ENCODE measurements at places on chromosomes 11 and 22.

DNA sequence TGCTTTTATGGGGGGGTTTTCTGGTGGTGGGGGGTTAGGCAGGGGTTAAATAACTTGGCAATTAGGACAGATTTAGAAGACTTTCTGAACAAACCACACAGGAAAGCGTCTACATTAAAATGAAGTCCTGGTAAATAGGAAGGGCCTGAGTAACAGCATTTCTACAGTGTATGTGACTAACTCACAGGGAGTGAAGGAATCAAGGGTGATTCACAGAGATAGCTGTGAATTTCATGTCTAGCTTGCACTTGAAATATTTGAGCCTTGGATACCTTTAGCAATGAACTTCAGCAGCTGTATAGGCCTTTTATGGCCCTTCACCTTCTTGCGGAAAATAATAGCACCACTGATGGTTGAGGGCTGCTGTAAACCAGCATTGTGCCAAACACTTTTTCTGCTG, 26.1 kb upstream of the LDHA start:
- no peak for DNase-seq

DNA sequence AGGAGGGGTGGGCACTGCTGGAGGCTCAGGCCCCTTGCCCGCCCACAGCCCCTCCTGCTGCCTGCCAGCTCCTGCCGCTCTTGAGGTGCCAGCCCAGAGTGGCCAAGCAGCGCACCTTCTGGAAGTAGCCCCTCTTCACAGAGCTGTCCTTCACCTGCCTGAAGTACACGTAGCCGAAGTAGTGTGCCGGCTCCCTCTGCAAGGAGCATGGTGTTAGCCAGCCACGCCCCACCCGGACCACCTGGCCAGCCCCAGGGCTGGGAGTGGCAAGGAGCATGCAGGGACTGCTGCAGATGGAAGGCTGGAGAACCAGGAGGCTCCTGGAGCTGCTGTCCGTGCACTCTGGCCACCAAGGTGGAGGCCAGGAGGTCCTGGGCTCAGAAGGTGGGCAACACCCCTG, 9.6 kb downstream of the DENND6B start:
- peak; percentile 8 for DNase-seq

DNA sequence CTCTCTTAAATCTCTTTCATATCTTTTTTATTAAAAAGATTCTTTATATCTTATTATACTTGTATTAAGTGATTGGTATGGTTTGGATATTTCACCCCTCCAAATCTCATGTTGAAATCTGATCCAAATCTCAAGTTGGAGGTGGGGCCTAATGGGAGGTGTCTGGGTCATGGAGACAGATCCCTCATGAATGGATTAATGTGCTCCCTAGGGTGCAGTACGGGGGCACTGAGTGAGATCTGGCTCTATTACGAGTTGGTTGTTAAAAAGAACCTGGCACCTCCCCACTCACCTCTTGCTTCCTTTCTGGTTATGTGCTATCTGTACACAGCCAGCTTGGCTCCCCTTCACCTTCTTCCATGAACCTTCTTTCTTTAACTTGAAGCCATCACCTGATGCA, 149.6 kb downstream of the CWF19L2 start:
- DNase-seq, result no peak

- no peak for DNase-seq
These were observed 26.9 kb downstream of the SUSD2 start for GRCh38 chr22:24208012-24208749.

- DNase-seq, result no peak
These were observed 165.2 kb upstream of the E2F8 start for GRCh38 chr11:19405966-19406365.

- no peak for DNase-seq
These were observed 42.6 kb downstream of the ACER3 start for GRCh38 chr11:76903325-76903724.

DNA sequence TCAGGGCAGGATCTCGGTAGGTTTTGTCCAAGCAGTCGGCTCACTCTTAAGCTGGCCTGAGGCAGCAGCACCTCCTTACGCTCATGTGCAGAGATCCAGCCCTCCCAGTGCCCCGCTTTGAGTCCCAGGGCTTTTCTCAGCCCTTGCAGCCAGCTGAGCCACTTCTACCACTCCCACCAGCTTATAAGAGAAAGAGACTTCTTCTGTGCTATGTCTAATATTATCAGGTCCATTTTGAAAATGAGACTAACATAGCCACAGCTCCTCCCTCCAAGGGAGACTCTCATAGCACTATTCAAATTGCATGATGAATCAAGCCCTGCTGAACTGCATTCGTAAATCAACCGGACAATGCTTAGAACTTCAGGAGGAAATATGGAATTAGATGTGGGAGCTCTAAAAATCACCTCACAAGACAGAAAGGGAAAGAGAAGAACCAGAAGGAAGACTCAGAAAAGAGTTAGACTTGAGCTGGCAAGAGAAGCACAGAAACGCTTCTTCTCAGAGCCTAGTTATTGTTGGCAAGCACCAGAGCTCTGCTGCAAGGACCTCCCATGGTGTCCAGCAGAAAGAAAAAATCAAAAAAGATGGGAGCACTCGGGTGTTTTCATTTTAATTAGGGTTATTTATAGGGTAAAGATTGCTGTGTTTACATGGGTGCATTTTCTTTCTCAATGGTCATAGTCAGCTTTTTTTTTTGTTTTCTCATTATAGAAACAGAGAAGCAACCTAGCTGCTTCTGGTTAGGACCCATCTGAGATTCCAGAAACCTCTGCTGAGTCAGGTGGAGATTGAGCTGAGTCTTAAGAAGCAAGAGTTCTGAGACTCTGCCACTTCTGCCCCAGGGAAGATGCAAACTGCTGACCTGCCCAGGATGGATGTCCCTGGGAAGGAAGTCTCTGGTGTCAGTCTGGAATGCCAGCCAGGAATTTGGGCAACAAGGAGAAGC, 181.4 kb downstream of the ETS1 start:
- no peak for DNase-seq

- no peak for DNase-seq
These were observed 14.0 kb downstream of the RPUSD4 start for GRCh38 chr11:126197277-126197939.

GRCh38 chr11:76335842-76336241, 45.1 kb downstream of the THAP12 start:
- DNase-seq, result no peak

DNA sequence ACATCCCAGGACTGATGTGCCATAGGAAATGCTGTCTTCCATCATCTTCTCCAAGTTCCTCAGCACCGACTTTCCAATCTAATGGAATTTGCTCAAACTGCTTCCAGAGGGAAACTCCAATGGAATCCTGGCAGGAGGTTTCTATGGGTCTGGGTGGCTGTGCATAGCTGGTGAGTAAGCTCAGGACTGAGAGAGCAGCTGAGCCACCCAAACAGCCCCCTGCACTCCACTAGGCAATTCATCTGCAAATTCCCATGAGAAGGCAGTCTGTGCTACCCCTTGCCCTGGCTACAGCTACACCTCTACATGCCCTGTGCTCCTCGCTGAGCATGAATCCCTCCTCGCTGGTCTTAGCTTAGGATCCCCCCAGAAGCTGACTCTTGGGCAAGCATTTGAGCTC, 127.9 kb upstream of the CSNK2A3 start:
- no peak for DNase-seq

- DNase-seq, result no peak
These were observed 139.2 kb downstream of the GUCY1A2 start for GRCh38 chr11:106879029-106879428.

GRCh38 chr11:11963842-11964773, 44.3 kb downstream of the DKK3 start:
- no peak for DNase-seq

GRCh38 chr11:133305208-133305956, 226.9 kb downstream of the OPCML start:
- DNase-seq, result no peak

- peak; percentile 65 for DNase-seq
These were observed 43.2 kb downstream of the NEU3 start for GRCh38 chr11:75031771-75032549.

DNA sequence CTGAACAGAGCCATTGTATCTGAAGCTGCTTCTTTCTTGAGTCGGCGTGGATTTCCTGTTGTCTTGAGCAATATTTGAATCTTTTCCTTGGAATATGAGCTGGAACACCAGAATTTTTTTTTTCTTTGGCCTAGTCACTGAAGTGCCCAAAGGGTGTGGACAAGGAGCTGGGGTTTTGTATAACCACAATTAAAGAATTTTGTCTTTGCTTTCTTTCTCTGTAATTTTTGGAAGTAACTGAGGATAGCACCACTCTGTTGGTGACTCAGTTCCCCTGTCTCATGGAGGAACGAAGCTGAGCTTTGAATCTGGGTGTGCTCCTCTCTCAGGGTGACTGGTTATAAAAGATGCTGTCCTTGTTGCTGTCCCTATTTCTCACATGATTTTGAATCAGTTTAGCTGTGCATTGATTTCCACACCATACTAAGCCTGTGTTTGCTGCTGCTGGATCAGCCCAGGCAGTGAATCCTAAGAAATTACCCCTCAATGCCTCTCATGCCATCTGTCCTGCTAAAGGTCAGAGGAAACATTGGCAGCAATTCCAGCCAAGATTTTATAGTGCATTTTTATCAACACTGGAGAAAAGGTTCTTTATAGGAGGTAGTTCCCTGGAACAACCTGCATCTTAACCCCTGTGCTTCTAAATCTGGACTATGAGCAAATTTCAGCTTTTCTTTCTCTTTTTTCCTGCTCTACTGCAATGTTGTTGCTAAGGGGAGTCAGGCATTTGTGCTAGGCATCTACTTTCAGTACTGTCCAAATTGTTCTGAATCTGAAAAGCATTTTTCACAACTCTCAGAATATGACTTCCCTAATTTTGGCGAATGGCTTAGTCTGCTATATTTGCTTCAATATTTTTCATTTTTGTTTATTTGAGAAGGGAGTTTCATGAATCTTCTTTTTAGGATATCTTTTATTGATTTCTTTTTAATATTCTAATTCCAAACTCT, 540.8 kb downstream of the SOX6 start:
- no peak for DNase-seq

- no peak for DNase-seq
These were observed 35.3 kb downstream of the PPP6R3 start for GRCh38 chr11:68495872-68496271.

- DNase-seq, result no peak
These were observed 12.7 kb downstream of the ZP1 start for GRCh38 chr11:60879971-60880588.

DNA sequence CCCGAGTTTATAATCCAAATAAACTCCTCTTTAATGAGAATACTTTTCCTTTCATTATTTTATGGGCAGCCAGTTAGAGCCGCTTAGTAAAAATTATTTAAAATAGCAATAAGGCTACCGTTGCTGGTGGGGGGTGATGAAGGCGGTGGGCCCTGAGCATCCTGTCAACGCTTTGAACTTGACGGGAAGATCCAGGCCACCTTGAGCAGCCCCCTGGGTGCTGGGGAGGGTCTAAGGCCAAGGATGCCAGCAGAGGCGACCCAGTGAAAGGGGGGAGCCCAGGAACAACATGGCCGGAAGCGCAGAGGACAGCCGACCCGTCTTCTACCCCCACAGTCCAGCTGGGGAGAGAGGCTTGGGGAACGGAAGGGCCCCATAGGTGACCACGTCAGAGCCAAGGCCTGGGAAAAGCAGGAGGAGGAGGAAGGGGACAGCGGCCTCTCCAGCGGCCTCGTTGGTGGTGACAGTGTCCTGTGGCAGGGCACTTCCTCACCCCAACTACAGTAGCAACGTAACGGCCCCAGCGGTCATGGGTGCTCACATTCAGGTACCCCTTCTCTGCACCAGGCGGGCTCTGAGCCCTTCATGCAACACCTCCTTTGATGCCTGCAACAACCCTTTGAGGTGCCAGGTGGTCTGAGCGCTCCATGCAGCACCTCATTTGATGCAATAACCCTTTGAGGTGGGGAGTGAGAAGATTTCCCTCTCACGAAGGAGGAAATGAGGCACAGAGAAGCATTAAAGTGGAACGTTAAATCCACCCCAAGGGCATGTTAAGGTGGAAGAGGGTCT, 695.3 kb downstream of the TBC1D22A start:
- DNase-seq, result no peak

DNA sequence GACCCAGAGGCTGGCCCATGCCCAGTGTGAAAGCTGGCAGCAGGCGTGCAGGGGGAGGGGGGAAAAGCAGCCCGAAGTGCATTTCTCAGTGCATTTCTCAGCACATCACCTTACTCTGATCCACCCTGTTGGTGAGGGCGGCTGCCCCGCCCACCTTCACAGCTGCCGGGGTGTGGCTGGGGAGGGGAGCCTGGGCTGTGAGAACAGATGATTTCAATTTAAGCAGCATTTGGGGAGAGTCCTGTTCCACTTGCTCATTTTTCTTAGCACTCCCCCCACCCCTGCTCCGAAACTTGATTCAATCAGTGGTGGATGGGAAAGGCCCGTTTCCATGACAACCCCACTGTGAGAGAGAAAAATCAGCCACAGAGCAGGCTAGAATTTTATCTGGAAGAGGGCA, 84.8 kb downstream of the SNX19 start:
- DNase-seq, result no peak

- DNase-seq, result no peak
These were observed 47.6 kb upstream of the EED start for GRCh38 chr11:86196913-86197312.

GRCh38 chr11:128513915-128514681, 73.3 kb downstream of the ETS1 start:
- DNase-seq, result no peak

DNA sequence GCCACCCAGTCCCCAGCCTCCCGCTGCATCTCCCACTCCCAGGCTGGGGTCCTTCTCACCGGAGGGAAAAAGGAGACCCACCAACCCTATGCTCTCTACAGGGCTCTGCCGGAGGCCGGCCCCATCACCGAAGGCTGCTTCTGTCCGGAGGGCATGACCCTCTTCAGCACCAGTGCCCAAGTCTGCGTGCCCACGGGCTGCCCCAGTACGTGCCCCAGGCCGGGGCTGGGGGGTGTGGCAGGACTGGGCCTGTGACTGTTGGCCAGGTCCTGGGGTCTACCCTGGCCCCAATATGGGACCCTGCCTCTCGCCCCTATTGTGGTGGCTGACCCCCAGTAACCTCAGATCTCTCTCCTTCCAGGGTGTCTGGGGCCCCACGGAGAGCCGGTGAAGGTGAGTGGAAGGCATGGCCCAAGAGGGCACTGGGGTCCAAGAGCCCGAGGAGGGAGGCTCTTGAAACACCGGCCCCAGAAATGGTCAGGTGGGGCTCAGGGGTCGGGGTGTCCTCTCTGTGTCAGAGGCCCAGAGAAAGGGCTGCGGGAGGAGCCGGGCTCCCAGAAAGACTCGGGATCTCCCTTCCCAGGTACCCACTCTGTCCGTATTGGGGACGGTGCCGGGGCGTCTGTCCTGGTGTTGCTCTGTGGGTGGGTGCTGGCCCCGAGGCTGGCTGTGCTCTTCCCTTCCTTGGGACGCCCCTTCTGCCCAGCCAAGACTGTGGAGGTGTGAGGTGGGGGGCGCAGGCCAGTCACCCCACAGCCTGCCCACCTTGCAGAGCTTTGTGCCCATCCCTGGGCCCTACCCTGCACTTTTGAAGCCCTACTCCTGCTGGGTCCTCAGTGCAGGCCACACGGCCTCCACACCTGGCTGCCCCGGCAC, 26.1 kb upstream of the MUC5B start:
- DNase-seq, result no peak

GRCh38 chr11:7677796-7678201, 4.5 kb upstream of the CYB5R2 start:
- no peak for DNase-seq

- no peak for DNase-seq
These were observed 19.2 kb downstream of the FAM118A start for GRCh38 chr22:45328822-45329529.

All from activated naive CD4-positive, alpha-beta T cell treated with anti-CD3 and anti-CD28 coated beads, Interleukin-2, amount 50 U/mL, for 16 hours (primary cell).